ENCODE measurements at places on chromosomes 11 and 22.

DNA sequence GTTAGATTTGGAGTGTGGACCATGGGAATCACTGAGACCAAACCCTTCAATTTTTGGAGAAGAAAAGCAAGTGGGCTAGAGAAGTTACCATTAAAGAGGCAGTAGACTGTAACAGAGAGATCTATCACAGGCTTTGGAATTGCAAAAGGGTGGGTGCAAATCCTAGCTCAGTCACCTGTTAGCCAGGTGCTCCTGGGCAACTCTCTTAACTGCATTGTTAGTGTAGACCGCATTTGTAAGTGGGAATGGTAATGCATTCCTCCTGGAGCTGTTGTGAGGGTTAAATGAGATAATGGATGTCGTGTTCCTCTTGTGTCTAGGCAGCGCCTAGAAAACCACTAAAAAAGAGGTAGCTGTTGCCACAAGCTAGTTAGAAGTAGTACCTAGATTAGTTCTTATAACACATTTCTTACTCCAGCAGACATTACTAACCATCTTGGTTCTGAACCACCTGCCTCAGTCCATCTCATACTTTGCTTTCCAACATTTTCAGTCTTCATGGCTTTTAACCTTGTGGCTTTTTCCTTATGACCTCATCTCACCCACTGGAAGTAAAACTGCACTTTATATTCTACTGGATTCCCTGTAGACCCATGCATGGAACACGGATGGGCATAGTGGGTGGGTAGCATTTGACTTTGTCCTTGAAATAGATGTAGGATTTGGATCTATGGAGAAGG lies 153.0 kb downstream of the HIPK3 start:
- no peak for DNase-seq

GRCh38 chr11:86374586-86374985 lies at the start of gene CCDC81:
Gene CCDC81 (plus strand): TSS chr11:86374887. CDS start chr11:86375164, 277 bp downstream.
- no peak for DNase-seq

DNA sequence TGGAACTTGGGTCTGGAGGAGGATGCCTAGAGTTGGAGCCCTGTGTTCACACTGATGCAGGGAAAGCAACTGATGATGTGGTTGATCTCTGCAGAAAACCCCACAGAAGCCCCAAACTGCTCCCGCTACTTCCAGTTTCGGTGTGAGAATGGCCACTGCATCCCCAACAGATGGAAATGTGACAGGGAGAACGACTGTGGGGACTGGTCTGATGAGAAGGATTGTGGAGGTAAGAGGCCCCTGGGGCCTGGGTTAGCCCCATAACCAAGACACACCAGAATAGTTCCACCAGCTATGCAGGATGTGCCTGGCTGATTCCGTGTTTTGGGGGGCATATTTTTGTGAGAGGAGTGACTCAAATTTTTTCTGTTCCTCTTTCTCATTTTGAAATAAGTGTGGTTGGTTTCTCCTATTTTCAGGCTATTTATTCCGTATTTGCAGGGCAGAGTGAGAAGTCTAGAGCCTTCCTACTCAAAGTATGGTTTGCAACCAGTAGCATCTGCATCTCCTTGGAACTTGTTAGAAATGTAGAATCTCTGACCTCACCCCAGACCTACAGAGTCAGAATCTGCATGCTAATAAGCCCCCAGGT lies 137.3 kb upstream of the SORL1-AS1 start:
- DNase-seq, result no peak

DNA sequence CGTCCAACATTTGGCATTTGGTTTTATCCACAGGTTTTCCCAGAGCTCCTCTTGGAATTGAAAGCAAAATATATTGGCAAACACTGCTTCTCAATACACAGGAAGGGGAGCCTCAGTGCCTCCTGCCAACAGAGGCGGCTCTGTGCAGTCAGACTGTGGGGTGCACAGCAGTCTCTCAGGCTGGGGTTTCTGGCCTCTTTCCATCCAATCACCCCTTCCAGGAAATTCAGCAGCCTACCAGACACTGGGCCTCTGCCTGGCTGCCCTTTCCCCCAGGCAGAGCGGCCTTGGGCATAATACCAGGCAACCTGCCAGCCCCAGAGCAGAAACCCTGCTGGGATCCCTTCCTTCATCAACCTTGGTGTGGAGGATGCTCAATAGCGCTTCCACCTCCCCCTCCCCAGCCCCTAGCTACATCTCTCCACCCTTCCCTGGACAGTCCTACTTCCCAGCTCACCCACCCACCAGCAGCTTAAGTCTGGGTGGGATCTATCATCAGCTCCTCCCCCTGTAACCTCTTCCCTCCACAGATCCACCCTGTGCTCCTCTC lies 17.8 kb upstream of the RAPSN start:
- peak; percentile 81 for DNase-seq

DNA sequence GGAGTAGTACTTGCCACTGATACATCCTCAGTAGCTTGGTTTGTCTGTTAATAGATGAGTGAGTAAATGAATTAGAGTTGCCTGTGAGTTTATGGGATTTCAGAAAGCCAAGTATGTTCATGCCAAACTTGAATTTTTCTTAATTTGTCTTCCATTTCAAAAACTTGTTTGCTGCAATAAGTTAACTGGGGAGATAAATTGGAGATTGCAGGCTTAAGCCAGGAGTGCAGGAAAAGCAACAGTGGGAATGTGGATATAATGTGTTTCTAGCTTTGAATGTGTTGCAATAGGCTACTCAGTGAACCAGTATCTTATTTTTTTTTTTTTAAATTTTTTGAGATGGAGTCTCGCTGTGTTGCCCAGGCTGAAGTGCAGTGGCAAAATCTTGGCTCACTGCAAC lies 8.2 kb downstream of the OSBP2 start:
- DNase-seq, result no peak

GRCh38 chr11:7538031-7538430 lies 24.2 kb downstream of the PPFIBP2 start:
- DNase-seq, result no peak

- DNase-seq, result no peak
These were observed 29.8 kb downstream of the NECTIN1 start for GRCh38 chr11:119699227-119699626.

- no peak for DNase-seq
These were observed 90.4 kb upstream of the BIRC3 start for GRCh38 chr11:102226702-102227490.

DNA sequence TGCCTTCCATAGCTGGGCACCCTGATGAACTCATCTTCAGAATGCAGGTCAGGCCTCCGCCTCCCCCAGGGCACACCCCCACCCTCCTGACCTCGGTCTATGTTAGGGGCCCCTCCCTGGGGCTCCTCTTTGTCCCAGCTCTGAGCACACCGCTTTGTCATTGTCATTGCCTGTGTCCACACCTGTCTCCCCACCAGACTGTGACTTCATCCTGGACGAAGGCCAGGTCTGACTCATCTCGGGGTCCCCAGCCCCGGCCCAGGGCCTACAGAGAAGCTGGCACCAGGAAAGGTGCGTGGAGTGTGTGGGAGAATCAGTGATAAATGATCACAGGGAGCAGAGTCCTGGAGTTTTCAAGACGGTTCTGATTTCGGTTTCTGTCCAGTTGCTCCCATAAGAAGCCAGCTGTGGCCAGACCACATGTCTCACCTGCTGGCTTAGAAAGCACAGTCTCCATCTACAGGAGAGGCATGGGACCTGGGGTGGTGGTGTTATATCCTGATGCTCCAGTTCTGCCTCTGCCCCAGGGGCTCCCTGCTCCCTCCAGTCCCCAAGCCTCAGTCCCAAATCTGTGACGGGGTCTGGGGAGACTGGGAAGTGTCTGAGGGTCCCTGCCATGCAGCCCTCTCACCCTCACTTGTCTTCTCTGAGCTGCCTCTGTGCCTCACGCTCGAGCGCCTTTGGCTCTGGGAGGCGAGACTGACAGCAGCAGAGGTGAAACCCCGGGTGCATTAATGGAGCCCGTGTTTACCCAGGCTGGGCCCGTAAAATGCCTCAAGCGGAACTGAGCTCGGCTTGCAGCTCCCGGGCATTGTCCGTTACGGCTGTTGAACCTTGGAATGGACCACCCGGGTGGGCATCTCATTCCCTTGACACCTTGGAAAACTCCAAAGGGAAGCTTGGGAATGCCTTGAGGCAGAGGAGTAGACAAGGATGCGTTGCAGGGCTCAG lies 85.5 kb upstream of the WNT11 start:
- DNase-seq, result no peak

- DNase-seq, result no peak
These were observed at the start of gene MYEOV for GRCh38 chr11:69293819-69294505. Gene MYEOV (plus strand): TSS chr11:69294155. CDS start chr11:69295355, 1,200 bp downstream.

Measured in anterior cingulate cortex (tissue), 58 donors.